ENCODE measurements at places on chromosomes 4 and X.

DNA sequence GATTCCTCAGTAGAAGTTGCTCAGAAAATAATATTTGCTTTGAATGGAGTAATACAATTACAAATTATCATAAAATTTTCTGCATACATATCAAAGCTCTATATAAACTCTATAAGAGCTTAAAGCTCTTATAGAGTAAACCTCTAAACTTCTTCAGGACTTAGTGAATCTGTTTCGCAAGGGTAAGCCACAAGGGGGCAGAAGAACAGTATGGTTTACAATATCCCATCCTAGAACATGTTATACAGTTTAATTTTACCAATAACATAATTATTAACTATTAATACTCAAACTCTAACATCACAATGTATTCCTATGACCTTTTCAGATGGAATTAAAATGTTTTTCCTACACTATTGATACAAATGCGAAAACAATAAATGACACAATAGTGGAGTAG, 33.8 kb upstream of the SPANXN1 start:
- DNase-seq: no peak

DNA sequence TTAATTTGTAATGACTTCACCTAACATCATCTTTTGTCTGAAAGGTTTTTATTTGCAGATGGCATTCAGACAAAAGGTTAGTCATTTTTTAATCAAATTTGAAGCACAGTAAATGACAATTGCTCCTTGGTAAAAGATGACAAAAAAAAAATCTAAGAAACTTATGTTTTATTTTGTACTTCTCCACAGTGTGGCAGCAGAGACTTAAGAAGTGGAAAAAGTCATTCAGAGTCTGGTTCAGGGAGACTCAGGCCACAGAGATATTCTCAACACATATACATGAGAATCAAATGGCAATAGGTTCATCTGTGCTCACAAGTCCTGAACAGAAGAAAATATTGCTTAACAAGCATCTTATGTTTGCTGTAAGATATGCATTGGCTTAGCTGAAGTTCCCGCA, 436.2 kb downstream of the KCNIP4 start:
- DNase-seq: no peak

DNA sequence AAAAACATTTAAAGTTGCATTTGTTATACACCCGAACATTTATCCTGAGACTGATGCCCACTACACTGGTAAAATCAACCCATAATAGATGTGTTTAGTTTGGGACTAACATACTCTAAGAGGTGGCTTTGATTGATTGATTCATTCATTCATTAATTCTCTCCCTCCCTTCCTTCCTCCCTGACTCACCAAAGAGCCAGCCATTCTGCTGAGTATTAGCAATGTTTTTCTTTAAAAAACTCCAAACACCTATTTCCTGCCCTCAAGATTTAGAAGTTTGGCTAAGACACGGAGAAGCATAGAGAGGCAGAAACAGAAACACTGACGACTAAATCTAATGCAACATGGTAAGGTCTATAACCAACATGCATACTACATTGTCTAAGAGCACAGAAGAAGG, 88.9 kb downstream of the RASL11B start:
- DNase-seq: no peak

GRCh38 chr4:73814679-73815078, 21.8 kb upstream of the CXCL6 start:
- DNase-seq: no peak

GRCh38 chrX:97310373-97310772, 426.7 kb downstream of the RPA4 start:
- DNase-seq: no peak

DNA sequence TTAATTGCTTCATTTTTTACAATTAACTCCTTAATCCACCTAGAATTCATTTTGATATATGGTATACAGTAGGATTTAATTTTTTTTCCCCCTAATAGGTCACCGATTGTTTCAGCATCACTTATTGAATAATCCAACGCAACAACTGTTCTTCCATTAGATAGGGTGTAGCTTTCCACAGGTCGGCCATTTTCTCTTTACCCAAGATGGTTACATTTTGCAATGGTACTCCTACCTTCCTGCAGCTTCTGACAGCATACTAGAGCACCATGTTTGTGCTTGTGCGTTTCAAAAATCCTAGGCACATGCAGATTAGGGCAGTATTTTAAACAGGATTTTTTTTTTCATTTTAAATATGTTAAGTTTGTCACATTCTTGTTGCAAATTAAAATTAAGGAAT, 2.3 kb downstream of the LINC00632 start:
- no peak for DNase-seq

GRCh38 chr4:105780176-105780575, 71.6 kb downstream of the GSTCD start:
- no peak for DNase-seq

- no peak for DNase-seq
Measured at GRCh38 chr4:1030031-1030430, 18.6 kb downstream of the FGFRL1 start.

- no peak for DNase-seq
Measured at GRCh38 chr4:27666943-27667342, 806.3 kb downstream of the STIM2 start.

DNA sequence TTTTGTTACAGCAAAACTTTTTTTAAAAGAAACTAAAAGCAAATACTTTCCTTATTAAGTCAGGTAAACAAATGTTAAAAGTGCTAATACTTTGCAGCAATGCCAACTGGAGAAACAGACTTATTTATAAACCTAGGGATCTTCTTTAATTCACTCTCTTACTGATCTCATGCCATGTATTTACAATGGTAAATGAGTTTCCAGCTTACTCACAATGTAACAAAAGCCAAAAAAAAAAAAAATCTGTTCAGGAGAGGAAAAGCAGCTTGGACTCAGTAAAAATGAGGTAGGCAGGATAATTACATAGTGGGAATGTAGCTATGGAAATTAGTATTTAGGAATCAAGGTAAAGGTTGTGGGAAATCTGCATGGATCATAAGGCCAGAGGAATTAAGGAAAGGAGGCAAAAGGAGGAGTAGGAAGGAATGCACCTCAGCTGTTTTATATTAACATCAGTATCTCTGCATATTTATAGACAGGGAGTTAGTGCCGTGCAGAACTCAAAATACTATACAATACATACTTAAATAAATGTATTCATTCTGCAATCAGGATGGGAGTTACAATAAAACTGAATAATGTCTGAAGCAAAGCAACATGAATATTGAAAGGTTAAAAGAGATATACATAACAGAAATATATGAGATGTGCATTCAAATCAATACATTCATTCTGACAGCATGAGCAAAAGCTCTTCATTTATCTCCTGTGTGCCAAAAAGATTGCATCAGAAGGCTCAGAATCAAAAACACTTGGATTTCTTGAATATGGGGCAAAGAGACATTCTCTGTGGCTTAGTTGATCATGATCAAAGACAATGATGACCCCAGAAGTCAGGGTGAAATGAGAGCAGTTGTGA, 57.9 kb upstream of the ETNPPL start:
- no peak for DNase-seq

DNA sequence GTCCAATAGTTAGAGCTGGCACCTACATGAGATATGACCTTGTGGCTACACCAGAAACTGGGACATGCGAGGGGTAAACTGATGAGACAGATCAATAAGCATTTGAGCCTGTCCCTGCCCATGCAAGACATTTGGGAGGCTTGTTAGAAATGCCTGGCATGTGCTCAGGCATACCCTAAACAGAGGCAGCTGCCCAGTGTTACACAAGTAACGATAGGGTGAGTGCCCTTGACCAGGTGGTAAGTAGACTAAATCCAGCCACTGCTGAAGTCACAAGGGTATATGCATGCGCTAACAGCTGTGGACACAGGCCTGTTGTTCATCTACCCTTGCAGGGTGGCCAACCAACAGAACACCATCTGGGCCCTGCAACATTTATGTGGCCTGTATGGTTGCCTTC, 56.1 kb upstream of the CCDC149 start:
- no peak for DNase-seq

GRCh38 chrX:30748342-30748960, 95.2 kb downstream of the GK start:
- no peak for DNase-seq

GRCh38 chrX:91079342-91080114, 355.1 kb upstream of the PABPC5 start:
- no peak for DNase-seq

GRCh38 chrX:139286342-139286741, 244.2 kb upstream of the F9 start:
- no peak for DNase-seq

GRCh38 chrX:129939986-129940385, 34.0 kb downstream of the UTP14A start:
- DNase-seq: no peak

GRCh38 chr4:75800972-75801371, 76.6 kb downstream of the USO1 start:
- DNase-seq: no peak

DNA sequence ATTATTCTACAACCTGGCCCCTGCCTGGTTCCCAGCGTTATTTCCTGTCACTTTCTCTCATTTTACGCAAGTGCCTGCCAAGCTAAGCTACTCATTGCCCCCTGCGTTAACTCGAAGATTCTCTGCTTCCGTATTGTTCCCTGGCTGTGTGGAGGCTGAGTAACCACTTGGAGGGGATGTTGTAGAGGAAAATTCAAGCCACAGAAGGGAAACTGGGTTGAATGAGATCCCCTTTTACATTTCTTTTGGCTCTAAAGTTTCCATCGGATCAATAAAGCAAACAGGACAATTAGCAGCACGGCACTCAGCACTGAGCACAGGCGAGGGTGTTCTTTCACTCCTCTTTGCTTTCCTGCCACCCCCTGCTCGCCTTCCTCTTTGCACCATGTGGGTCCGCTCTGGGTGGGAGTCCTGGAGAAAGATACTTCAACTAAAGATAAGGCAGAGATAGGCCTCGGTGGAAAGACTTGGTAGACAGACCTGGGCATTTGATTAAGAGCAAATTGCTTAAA, 4.2 kb upstream of the TMSB4X start:
- peak; percentile 78 for DNase-seq

DNA sequence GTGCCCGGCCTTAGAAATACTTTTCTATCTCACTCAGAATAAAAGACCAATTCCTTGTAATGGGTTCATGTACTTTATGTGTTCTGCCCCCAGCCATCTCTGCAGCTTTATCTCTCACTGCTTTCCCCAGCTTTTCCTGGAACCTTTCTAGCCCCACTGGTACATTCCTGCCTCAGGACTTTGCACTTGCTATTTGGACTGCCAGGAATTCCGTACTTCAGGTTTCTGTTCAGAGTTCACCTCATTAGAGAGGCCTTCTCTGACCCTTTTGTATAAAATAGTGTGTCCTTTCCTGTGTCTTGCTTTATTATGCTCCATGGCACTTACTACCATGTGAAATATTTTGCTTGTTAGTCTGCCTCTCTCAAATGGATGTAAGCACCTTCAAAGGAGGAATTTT, 112.5 kb downstream of the PDLIM5 start:
- no peak for DNase-seq

DNA sequence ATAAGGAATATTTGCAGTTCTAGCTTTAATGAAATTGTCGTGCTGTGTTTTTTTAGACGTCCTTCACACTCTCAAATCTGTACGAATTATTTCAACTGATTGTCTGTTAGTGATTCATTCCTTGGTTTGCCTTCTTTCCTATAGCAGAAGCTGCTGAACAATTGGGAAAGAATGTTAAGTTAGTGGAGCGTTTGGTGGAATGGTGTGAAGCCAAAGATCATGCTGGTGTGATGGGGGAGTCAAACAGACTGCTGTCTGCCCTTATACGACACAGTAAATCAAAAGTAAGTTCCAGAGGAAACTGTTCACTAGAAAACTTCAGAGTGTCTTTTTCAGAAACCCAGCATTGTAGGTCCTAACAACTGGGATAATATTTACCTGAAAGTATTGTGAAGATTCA, 159.9 kb downstream of the RAP1GDS1 start:
- no peak for DNase-seq

DNA sequence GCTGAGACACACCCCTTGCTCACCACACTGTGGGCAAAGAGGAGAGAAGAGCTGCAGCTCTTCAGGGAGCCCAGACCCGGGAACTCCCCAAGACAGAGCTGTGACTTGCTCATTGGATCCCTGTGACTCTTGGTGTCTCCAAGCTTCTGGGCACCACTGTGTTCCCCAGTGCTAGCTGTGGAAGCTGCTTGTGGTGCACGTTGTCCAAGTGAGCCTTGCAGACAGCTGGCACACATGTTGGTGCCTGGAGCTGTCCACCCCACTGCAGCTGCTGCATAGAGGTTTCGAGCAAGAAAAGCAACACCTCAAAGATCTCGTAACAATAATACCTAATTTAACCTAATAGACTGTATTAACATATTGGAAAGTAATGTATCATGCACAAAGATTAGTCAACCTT, 1089.3 kb downstream of the PCDH18 start:
- no peak for DNase-seq
